IMR-90 (cell line): ENCODE measurements at places on chromosomes 5 and 9.

- H3K4me1 ChIP-seq, result no peaks in the 10 kb centered on the region
- no peak for DNase-seq
- H3K27me3 ChIP-seq, result no peaks in the 10 kb centered on the region
- no peak overlapping the region for H3K27ac ChIP-seq
- H3K4me3 ChIP-seq, result no peak overlapping the region
- no peaks in the 10 kb centered on the region for H3K36me3 ChIP-seq
Observed at GRCh38 chr9:79001012-79001411, 570.8 kb upstream of the TLE4 start.

DNA sequence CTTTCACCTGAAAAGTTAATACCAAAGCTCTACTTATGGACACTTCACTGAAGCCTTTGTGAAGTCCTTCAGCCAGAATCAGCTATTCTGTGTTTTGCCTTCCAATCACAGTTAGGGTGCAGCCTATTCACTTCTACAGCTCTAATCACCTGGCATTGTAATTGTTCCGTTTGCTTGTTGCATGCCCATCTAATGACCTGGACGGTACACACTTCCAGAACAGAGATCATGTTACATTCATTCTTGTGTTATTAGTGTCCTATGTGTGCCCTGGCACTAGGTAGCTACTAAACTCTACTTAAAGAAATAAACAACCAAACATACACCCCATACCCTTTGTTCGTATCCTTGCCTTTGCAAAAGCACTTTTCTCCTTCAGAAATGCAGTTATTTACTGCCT, 1162.9 kb upstream of the WWC1 start:
- H3K27ac ChIP-seq, result no peak overlapping the region
- H3K4me3 ChIP-seq, result no peak overlapping the region
- no peaks in the 10 kb centered on the region for H3K4me1 ChIP-seq
- no peaks in the 10 kb centered on the region for H3K36me3 ChIP-seq
- no peaks in the 10 kb centered on the region for H3K27me3 ChIP-seq
- DNase-seq, result no peak

GRCh38 chr9:130243015-130243881, 22.3 kb upstream of the HMCN2 start:
- DNase-seq, result peak; percentile 25
- H3K36me3 ChIP-seq, result no peaks in the 10 kb centered on the region
- no peak overlapping the region for H3K4me3 ChIP-seq
- H3K27me3 ChIP-seq, result no peaks in the 10 kb centered on the region
- no peak overlapping the region for H3K27ac ChIP-seq
- peaks cover 3% of the 10 kb centered on the region; the same call in 1 of the 2 replicates for H3K4me1 ChIP-seq

DNA sequence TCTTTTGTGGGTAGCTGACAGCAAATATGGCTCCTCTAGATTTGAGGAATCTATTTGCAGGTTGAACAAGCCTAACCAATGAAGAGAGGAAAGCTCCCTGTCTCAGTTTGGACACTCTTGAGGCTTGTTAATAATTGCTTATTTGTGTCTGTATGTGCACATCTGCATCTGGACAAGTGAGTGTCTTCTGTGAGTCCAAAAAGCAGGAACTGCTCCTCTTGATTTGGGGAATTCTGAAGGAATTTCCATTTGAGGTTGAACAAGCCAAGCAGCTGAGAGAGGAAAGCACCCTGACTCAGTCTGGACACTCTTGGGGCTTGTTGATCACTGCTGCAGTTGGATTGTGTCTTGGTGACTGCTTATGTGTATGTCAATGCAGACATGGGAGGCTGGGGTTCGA, 211.6 kb downstream of the DTWD2 start:
- no peak for DNase-seq
- H3K4me3 ChIP-seq, result no peak overlapping the region
- H3K27me3 ChIP-seq, result no peaks in the 10 kb centered on the region
- no peaks in the 10 kb centered on the region for H3K36me3 ChIP-seq
- no peaks in the 10 kb centered on the region for H3K4me1 ChIP-seq

DNA sequence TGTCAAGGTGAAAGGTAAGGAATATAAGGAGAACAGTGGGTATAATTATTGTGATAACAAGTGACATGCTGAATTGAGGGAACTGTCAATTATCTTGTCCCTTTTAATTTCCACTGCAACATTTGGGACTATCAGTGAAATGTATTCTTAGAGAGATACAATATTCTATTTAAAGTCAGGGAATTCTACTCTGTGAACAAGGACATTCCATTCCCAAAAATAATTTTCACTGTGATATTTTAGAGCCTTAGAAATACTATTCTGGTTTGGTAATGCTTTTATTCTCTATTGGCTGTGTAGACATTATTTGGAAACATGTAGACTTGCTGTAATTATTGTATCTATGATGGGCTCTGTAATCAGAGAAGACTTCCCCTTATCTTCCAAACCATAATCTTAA, 248.0 kb upstream of the PCSK5 start:
- H3K4me1 ChIP-seq, result no peaks in the 10 kb centered on the region
- H3K27me3 ChIP-seq, result no peaks in the 10 kb centered on the region
- H3K27ac ChIP-seq, result no peak overlapping the region
- DNase-seq, result no peak
